WTC11 (cell line): ENCODE measurements at places on chromosomes 16 and 17.

GRCh38 chr16:50844840-50845239 lies 103.0 kb downstream of the CYLD start:
- DNase-seq: no peak

DNA sequence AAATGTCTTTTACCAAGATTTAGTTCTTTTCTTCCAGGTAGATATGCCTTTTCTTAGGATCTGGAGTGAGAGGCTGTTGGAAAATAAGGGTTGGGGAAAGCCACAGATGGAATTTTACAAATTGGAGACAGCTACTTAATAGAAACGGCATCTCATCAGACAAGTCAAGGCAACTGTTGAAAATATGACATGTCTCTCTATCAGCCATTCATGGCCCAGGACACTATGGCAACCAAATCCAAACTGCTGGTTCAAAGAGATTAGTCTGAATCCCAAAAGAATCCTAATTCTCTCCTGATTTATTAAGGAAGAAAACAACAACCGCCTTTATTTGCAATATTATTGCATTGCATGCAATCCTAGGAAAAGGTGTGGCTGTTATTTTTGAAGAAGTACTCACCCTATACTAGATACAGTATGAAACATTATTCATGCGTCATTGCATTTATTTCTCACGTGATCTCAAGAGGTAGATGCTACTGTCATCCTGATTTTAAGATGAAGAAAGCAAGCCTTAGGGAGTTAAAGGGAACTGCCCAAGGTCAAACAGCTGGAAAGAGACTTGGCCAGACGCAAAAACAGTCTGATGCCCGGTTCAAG lies 12.6 kb upstream of the CEP20 start:
- DNase-seq: no peak

GRCh38 chr16:83356266-83356665 lies 451.5 kb upstream of the HSBP1 start:
- peak; percentile 15 for DNase-seq

GRCh38 chr16:90077757-90078578 lies 837 bp upstream of the PRDM7 start:
- DNase-seq: no peak

DNA sequence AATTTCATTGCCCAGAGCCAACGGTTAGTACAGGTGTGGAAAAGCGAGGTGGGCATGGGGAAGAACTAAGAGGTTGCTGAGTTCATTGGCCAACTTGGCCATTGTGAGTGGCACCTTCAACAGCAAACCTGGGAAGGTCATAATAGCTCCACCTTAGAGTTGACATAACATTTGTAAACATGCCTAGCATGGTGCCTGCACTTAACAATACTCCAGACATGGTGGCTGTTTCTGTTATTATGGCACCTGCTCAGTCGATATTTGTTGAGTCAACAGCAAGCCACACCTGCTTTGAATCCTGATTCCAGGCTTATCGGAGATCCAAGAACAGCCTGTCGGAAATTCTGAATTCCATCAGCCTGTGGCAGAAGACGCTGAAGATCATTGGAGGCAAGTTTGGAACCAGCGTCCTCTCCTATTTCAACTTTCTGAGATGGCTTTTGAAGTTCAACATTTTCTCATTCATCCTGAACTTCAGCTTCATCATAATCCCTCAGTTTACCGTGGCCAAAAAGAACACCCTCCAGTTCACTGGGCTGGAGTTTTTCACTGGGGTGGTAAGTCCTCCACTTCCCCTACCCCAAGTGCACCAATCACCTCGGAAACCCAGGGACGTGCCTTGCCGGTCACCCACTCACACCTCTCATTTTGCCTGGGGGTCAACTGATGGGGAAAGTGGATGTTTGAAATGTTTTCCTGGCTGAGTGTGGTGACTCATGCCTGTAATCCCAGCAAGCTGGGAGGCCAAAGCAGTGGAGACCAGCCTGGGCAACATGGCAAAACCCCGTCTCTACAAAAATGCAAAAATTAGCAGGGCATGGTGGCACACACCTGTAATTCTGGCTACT lies 46.0 kb downstream of the TMC5 start:
- DNase-seq: no peak

DNA sequence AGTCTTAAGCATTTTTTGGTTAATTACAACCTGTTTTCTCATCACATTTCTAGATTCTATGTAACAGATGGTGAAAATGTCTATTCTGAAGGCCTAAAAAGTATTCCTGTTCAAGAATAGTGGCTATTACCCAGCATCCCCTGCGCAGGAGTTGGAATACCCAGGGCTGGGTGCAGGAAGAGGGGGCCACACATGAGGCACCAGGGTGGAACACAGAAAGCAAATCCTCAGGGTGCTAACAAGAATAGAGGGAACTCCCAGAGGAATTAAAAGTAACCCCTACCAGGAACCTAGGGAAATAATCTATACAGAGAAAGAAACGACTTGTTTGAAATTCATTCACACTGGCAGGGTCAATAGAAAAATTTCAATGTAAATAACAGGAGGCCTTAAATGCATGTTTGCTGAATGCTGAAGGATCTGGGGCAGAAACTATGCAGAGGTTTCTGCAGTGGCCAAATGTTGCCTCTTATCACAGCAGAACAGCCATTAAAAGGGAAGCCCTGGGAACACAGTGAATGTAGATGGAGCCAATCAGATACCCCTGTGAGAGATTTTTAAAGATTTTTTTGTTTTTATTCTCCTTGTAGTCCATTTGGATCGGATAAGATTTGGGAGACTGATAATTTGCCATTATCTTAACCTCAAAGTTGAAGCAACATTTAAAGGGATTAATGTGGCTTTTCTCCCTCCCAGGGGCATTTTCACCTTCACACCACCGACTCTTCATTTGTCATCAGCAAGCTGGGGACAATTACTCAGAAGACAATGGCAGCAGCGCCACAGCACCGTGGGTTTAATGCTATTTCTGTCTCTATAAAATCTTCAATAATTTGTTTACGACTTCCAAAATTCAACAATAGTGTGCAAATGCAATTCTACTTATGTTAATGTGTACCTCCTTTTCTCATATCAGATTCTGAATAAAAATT lies 196.0 kb upstream of the PSMD7 start:
- no peak for DNase-seq
